Right atrium auricular region (tissue), 2 donors: ENCODE measurements at places on chromosomes 7 and 10. TPM values are rescaled to one million over a fixed set of nuclear protein-coding genes. Genes with fewer than 3 reads are reported as not detected.

DNA sequence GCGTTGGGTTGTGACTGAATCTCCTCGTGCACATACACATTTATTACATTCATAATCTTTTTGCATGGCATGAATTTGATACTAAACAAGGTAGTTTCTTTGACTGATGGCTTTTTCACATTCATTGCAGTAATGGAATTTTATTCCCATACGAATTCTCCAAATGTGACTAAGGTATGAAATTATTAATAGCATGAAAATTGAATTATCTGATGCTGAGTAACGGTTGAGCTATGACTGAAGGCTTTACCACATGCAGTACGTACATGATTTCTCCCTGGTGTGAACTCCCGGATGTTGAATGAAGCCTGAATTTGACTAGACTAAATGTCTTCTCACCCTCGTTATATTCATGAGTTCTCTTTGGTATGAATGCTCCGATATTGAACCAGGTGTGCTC lies 104.4 kb upstream of the C1GALT1 start:
- H3K4me3 ChIP-seq, result no peak overlapping the region
- no peaks in the 10 kb centered on the region for H3K36me3 ChIP-seq
- H3K27ac ChIP-seq, result no peak overlapping the region
- no peaks in the 10 kb centered on the region for H3K4me1 ChIP-seq

DNA sequence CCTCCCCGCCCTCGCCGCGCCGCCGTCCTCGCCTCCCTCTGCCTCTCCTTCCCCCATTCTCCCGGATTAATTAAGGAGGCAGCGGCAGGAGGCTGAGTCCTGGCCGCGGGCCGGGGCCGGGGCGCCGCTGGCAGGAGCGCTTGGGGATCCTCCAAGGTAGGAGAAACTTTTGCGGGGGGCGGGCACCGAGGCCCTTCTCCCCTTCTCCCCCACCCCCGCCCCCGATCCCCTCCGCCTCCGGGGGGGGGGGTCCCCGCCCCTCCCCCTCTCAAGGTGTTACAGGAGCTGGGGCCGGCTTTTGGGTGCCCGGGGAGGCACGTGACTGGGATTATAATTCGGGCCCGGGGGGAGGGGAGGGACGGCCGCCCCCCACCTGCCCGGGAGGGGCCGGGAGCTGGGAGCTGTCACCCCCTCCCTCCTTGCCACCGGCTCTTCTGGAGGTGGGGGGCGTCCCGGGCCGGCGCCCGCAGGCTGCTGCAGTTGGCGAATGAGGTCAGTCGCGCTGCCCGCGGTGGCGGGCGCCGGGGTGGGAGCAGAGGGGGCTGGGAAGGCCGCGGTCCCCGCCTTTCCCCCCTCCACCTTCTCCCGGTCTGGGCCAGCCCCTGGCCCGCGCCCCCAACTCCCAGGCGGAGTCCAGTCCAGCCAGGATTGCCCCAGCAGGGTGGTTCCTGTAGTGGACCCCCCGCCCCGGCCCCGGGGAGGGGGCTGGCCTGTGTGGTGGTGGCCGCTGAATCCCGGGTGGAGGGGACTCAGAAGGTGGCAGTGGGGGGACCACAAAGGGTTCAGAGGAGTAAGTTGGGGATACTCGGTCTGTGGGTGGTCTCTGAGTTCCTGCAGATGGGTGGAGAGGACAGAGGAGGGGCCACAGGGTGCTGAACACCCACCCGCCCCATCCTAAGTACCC lies 567 bp downstream of the GTF2IRD1 start:
- no peak for DNase-seq
- H3K36me3 ChIP-seq, result no peaks in the 10 kb centered on the region
- no peaks in the 10 kb centered on the region for H3K4me1 ChIP-seq

GRCh38 chr10:113285305-113285704 lies 267.5 kb upstream of the HABP2 start:
- no peaks in the 10 kb centered on the region for H3K36me3 ChIP-seq
- DNase-seq, result no peak
- H3K4me1 ChIP-seq, result no peaks in the 10 kb centered on the region

EEPD1 gene
- 4.0 TPM for total RNA-seq

DNA sequence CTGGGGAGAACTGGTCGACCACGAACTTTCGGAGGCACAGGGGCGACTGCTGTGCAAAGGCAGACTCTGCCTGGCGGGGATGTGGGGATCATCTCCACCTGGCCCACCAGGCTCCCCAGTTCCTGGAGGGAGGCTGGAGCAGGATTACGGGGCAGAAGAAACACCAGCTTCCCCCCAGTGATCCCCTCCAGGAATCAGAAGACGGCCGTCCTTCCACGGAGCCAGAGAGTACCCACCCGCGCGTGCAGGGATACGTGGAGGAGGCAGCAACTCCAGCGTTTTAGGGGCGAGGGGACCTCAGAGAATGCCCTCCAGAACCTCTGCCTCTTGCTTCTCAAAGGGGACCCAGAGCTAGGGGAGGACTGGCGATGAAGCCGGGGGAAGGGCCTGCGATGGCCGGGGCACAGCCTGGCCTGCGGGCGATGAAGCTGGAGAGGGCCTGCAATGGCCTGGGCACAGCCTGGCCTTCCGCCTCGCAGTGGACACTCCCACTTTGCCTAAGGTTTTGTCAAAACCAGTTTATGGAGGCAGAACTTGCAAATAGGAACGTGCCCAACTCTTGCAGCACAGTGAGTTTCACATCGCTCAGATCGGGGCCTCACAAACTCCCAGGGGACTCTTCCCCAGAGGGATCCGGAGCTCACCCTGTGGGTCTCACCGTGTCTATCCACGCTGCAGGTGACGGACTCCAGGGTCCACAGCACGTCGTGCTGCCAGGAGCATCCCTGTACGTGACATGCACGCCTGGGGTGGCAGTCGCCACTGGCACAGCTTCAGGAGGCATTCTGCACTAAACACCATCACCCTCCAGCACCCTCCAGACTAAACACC lies 77.9 kb upstream of the PDGFA start:
- H3K4me1 ChIP-seq, result no peaks in the 10 kb centered on the region
- no peaks in the 10 kb centered on the region for H3K27me3 ChIP-seq
- no peaks in the 10 kb centered on the region for H3K36me3 ChIP-seq
- no peak for DNase-seq
